NCI-H146 (cell line): ENCODE measurements at places on chromosomes 12 and 14.
A peak's percentile ranks its signal among the peaks of the same experiment; 100 is the strongest.

GRCh38 chr12:48693572-48693971 is 11.5 kb upstream of the KANSL2 start:
- DNase-seq = no peak

- DNase-seq = no peak
Measured at GRCh38 chr14:63705561-63706070, 22.2 kb downstream of the SGPP1 start.

DNA sequence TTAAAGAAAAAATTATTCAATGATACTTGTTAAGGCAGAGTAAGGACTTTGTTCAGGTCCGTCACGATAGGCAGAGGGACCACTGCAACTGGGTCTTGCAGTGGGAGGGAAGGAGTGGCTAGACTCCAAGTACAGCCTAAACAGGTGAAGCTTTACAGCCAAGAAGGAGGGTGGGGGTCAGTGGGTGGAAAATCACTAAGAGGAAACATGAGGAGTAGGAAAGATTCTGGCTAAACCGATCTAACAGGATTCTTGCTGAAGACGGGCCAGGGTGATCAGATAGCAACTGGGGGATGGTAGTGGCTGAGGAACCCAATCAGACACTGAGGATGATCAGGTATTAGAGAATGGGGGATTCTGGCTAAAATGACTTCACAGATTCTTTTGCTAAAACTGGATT is 100.2 kb downstream of the TTC7B start:
- no peak for DNase-seq

GRCh38 chr14:20878695-20879094 is 12.5 kb upstream of the RNASE3 start:
- no peak for DNase-seq

DNA sequence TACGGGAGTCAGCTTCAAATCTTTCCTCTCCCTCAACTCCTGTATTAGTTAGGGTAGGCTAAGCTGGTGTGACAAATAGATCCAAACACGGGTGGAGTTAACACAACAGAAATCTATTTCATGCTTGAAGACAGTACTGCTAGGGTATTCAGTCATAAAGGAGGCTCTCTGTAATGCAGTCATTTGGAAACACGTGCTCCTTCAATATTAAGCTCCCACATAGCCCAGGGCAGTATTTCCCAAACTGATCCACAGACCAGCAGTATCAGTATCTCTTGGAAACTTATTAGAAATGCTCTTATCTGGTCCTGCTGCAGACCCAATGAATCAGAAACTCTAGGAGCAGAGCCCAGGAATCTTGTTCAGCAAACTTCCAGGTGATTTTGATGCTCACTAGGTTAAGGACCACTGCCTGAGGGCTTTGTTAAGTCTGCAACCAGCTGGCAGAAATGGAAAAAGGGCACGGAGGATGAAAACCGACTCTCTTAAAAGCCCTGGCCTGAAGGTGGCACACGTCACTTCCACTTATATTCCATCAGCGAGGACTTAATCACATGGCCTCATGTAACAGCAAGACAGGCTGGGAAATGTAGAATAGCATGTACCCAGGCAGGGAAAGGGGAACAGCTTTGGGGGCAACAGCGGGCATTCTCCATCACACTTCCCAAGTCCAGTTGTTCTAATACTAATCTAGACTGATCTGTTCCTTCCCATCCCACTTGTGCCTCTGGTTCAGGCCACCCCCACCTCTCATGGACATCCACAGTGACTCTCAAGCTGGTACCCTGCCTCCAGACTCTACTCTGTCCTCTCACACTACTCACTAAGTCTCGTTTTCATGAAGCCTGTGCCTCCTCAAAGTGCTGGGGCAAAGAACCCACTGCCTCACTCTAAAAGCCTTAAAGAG is 38.2 kb upstream of the RIC8B start:
- peak; percentile 65 for DNase-seq

- DNase-seq = no peak
Measured at GRCh38 chr14:92670160-92670559, 78.3 kb downstream of the LGMN start.

DNA sequence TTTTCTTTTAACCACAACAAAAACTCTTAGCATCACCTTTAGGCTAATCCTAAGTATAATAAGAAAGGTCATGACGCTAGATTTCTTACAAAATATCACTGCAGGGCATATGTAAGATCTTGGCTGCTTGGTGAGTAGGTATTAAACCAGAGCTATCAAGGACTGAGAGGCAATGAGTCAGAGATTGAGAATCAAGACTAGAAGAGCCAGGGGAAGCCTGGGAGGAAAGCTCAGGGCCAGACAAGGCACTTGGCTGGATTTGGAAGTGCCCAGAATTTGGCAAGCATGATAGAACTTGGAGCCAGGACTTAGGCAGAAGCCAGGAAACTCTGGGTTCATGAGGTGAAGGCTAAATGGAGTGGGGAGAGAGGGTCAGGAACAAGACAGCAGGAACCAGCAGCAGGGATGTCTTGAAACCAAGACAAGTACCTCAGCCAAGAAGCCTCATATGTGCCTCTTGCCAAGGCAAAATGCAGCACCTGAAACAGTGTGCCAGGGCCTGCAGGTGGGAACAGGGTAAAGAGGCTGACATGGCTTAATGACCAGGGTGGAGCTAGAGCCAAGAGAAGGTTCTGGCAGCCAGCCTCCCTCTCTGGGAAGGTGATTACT is 49.9 kb downstream of the PTHLH start:
- DNase-seq = no peak

- DNase-seq = no peak
Measured at GRCh38 chr12:12817616-12818015, 4.5 kb downstream of the DDX47 start.

GRCh38 chr12:70365648-70366518 is at the start of gene KCNMB4:
Gene KCNMB4, plus strand, starts transcription at chr12:70366290. Its CDS starts 445 bp downstream, at chr12:70366735.
- peak; percentile 90 for DNase-seq

DNA sequence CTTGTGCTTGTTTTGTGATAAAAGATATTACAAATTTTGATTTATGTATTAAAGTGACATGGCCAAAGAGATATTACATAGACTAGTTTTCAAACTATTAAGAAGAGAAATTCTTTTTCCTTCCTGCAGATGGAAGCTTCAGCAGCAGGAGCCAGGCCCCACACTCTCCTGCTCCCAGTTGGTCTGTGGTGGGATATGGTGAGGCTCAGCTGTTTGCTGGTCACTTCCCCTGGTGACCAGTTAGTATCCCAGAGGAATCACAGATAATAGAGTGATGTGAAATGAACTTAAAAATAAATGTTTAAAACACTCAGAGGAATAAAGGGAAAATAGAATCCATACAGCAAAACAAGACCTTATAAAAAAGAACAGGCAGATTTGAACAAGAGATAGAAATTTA is 154.7 kb downstream of the KTN1 start:
- DNase-seq = no peak

GRCh38 chr12:89901906-89902642 is 193.4 kb upstream of the ATP2B1 start:
- DNase-seq = no peak

DNA sequence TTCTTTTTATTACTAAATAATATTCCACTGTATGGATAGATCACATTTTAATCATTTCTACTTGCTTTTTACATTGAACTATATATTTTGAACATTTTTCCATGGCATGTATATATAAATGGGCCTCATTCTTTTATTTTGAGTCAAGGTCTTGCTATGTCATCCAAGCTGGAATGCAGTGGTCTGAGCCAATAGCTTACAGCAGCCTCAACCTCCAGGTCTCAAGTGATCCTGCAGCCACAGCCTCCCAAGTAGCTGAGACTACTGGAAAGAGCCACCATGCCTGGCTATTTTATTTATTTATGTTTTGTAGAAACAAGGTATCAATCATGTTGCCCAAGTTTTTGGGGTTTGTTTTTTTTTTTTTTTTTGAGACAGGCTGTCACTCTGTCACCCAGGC is 7.6 kb downstream of the FCF1 start:
- no peak for DNase-seq

DNA sequence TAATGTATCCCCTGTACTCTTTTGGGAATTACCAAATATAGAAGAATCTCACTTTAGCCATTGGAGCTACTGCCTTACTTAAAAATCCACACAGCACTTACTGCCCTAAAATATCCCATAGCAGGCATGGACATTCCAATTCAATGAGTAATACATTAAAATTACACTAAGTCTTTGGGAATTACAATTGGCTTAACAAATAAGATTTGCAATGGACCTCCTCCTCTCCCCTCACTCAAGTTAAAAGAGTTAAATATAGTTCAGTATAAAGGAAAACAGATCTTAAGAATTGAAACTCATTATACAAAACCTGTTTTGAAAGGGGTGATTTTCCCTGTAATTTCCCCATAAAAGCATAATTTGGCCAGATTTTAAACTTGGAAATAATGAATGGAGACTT is 477.1 kb downstream of the SLC16A7 start:
- DNase-seq = no peak

GRCh38 chr14:79466938-79467527 is 744.3 kb downstream of the DIO2 start:
- DNase-seq = no peak

DNA sequence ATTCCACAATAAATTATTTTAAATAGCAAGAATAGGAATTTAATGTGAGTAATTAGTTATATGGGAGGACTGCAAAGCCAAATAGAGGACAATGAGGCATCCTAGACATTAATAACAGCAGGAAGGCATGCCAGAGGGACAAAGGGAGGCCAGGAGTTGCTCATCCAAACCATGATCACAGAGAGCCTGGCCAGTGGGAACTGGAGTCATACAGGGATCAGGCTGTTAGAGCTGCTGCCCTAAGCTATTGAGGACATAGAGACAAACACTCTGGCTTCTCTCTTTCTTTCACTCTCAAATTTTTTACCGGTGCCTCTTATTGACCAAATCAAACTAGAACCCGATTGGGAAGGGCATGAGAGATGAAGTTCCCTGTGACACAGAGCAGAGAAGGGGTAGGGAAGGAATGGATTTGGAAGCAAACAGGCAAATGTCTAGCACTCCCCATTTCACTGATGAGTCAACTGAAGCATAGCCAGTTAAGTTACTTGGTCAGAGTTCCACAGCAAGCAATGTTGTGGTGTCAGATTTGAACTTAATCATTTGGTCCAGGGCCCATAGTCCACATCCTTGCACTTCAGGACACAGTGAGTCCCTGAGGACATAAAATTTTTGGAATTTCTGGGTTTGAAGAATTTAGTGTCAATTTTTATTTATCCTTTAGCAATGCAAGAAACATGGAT is 17.9 kb upstream of the CFAP54 start:
- no peak for DNase-seq

DNA sequence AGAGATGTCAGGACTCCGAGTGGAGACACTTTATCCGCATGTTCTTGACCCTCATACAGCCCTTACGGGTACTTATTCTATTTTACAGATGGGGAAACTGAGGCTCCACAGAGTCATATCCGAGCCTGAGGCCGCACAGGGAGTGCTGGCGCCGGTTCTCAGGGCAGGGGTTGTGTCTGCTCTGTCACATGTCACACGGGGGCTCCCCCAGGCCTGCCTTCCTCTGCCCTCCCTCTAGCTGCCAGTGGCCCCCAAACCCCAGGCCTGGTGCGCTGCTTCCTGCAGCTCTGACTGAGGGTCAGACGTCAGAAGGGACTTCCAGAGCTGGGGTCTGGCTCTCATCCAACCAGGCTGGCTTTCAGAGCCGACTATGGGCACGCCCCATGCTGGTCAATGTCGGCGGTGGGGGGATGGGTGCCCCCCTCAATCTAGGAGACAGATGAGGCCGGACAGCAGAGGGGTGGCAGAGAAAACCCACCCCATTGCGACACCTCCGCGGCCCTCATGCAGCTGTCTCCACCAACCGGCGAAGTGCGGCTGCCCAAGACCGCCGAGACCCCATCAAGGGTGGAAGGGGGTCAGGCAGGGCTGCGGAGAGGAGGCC is 811 bp upstream of the INF2 start:
- no peak for DNase-seq

DNA sequence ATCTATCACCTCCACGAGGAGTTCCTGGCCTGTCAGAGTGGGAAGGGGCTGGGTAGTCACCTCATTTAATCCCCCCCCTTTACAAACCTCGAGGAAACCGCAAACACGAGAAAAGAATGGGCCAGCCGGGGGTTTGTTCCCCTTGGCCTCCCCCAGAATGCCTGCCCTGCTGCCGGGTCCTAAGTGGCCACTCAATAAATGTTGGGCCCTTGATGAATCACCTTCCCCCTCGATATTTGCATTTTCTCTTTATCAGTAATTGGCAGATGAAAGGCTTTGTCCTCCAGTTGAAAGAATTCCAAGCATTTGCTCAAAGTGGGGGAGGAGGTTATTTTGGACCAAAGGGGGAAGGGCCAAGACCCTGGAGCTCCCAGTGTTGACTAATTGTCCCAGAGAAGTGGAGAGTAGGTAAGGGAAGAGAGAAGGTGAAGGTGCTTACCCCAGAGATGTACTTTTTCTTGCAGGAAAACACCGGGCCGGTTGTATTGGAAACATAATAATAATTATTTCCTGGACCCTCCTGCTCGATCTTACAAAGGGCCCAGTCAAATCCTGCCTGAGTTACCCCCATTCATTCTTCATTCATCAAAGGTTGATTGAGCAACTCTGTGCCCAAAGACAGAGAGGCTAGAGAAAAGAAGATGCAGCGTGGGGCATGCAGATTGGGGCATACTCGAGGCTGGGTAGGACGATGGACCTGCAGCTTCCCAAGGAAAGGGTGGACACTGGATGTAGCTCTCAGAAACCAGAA is 1.9 kb upstream of the KDM2B start:
- peak; percentile 12 for DNase-seq

DNA sequence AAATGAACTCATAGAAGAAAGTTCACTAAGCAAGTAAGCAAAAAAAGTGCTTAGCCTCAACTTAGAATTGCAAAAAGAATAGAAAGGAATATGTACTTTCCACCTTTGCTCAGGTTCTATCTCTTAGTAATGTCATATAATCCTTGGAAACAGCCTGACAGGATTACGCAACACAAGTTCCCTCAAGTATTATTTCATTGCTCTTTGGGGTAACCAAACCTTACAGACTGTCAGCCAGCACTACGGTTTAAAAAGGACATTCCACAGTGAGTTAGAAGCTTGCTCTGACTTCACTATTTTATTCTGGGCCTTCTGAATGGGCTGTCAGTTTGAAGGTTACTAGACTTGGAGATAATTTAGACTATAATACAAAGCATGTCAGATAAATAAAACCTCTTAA is 264.0 kb downstream of the ATXN7L3B start:
- no peak for DNase-seq

DNA sequence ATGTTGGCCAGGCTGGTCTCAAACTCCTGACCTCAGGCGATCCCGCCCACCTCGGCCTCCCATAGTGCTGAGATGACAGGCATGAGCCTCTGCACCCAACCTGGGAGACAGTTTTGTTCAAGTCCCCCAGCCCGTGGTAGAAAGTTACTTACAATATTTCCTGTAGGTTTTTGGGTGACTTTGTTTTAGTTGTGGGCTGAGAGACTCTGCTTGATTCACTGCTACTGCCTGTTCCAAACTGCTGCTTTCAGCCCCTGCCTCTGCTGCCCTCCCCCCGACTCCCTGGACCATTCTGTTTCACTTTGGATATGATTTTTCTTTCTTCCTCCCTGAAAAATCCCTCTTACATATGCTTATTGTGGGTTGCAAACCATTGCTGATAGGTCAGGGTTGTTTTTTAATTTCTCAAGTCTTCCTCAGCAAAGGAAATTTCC is 13.4 kb upstream of the PCNX1 start:
- DNase-seq = no peak

GRCh38 chr12:124979568-124979967 is 9.4 kb downstream of the DHX37 start:
- no peak for DNase-seq

GRCh38 chr12:11822081-11822834 is 172.8 kb downstream of the ETV6 start:
- DNase-seq = peak; percentile 63
